ENCODE measurements at places on chromosomes 6 and 20. TPM values are rescaled to one million over a fixed set of nuclear protein-coding genes. Genes with fewer than 3 reads are reported as not detected.

The BTN3A1 gene
- 28.6 TPM for total RNA-seq

The MUC22 gene
- not detected for total RNA-seq

The SRSF12 gene
- 3.8 TPM for total RNA-seq

The MOXD1 gene
- 15.6 TPM for total RNA-seq

The BPI gene
- 7.9 TPM for total RNA-seq

The FOXQ1 gene
- total RNA-seq: 2.2 TPM

The AVP gene
- not detected for total RNA-seq

The OR2J3 gene
- not detected for total RNA-seq

The ADA gene
- total RNA-seq: 5.5 TPM

The ADGRB3 gene
- 3.3 TPM for total RNA-seq

The GZF1 gene
- 17.3 TPM for total RNA-seq

The NXT1 gene
- total RNA-seq: 16.2 TPM

The PI3 gene
- 509 TPM for total RNA-seq

The MAS1 gene
- under 0.01 TPM for total RNA-seq

The LZTS3 gene
- 2.7 TPM for total RNA-seq

The TGM3 gene
- total RNA-seq: 16.6 TPM

The BLCAP gene
- 51.9 TPM for total RNA-seq

The TCF21 gene
- total RNA-seq: not detected

The PRR18 gene
- total RNA-seq: 0.20 TPM

The MCM3 gene
- total RNA-seq: 40.9 TPM

The MATN4 gene
- total RNA-seq: 0.99 TPM

The RIMS4 gene
- 1.3 TPM for total RNA-seq

The CST3 gene
- 69.7 TPM for total RNA-seq

The PSORS1C1 gene
- total RNA-seq: 5.9 TPM

The HCK gene
- 11.5 TPM for total RNA-seq

The FBXO5 gene
- total RNA-seq: 11.4 TPM

The POM121L2 gene
- total RNA-seq: not detected

The MEI4 gene
- 0.10 TPM for total RNA-seq

The PRSS16 gene
- total RNA-seq: 0.99 TPM

The SLC22A1 gene
- 0.59 TPM for total RNA-seq

The PDE10A gene
- 9.2 TPM for total RNA-seq

The FRK gene
- total RNA-seq: 3.6 TPM

The TMEM63B gene
- total RNA-seq: 16.2 TPM

The SLC24A3 gene
- 7.1 TPM for total RNA-seq

The TFAP2B gene
- 2.8 TPM for total RNA-seq

The SCRT2 gene
- total RNA-seq: not detected

The CTAGE9 gene
- total RNA-seq: not detected

All from skin of body (tissue), 3 donors.